Cardiac fibroblast (primary cell): ENCODE measurements at places on chromosomes 3 and 15.

DNA sequence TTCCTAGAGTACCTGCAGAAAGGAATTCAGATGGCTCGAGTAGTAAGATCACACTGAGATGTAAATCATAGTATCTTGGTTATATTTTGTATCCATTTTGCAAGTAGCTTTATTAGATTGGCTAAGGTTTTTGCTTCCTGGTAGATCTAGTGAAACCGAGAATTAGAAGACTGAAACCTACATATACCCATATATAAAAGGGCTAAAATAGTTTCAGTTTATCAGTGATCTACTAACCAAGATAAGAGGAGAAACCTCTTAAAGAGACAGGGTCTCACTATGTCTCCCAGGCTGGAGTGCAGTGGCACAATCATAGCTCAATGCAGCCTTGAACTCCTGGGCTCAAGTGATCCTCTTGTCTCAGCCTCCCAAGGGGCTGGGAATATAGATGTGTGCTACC lies 135.3 kb downstream of the PCCB start:
- no peak for DNase-seq

- no peak for DNase-seq
Observed at GRCh38 chr15:71116942-71117341, 1.7 kb downstream of the THSD4 start.

GRCh38 chr3:144552346-144553057 lies 580.9 kb downstream of the DIPK2A start:
- no peak for DNase-seq

- DNase-seq, result no peak
Observed at GRCh38 chr15:43270676-43271306, 4.1 kb upstream of the TGM5 start.

GRCh38 chr3:195126056-195126605 lies 144.8 kb downstream of the XXYLT1 start:
- no peak for DNase-seq

DNA sequence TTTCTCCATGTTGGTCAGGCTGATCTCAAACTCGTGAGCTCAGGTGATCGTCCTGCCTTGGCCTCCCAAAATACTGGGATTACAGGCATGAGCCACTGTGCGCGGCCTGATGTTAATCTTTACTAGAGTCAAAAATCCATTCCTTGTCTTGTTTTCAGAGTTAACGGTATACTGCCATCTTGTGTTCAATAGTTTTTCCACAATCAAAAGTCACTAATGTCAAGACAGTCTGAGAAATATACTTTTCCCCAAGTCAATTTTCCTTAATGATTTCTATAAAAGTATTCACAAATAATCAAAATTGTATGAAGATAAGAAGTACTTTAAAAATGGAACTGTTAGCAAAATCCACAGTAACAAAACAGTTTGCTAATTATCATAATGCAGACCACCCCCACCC lies 8.5 kb downstream of the CRBN start:
- DNase-seq, result peak; percentile 51

GRCh38 chr3:101690972-101691371 lies 4.5 kb upstream of the RPL24 start:
- no peak for DNase-seq

DNA sequence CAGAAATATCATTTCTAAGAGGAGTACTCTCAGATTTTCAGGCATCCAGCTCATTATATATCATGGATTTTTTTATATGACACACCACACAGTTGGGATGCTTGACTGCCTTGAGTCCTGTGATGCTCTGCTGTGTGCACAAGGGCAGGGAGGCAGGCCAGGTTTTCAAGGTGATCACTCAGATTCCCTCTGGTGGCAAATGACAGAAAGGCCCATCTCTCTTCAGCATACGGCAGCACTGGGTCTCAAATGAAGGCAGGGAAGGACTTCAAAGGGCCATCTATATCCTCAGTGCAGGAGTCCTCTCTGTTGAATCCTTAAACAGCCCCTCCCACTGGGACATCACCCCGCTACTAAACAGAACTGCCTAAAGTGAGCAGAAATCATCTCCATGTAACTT lies 54.8 kb upstream of the MYO5C start:
- no peak for DNase-seq

- peak; percentile 12 for DNase-seq
Observed at GRCh38 chr3:54071601-54072000, 50.8 kb upstream of the CACNA2D3 start.

DNA sequence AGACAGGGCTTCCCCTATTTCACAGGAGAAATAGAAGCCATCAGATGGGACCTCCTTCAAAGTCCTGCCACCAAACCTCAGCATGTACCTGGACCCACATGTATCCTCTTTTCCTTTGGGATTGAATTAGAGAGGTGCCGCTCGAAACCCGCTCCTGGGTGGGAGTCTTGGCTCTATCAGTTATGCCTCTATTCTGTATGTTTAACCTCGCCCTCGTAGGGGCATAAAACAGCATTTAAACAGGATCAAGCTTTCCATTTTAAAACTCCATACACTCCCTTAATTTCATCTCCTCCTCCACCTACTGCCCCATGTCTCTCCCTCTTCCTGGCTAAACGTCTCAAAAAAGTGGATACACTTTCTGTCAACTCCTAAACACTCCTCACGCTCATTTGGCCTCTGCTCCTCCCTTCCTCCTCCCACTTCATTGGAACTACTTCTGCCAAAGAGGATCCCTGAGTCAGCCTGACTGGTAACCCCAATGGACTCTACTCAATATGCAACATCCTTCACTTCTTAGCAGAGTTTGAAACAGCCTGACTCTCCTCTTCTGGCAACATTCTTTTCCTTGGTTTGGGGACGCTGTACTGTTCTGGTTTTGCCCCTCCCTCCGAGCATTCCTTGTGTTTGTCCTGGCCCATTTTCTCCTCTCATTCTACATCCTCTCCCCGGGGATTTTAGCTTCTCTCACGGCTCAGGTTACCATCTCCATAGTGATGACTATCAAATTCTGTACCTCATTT lies 23.0 kb upstream of the MUC20 start:
- DNase-seq, result peak; percentile 93

- DNase-seq, result no peak
Observed at GRCh38 chr15:94611656-94612055, 380.3 kb downstream of the MCTP2 start.

GRCh38 chr3:119794971-119795612 lies 13.2 kb downstream of the NR1I2 start:
- DNase-seq, result peak; percentile 17
